ENCODE measurements at places on chromosomes 6 and 20.

GRCh38 chr6:68754681-68755213, 119.7 kb downstream of the ADGRB3 start:
- H3K4me3 ChIP-seq: no peak overlapping the region
- no peak overlapping the region for H3K27ac ChIP-seq
- H3K4me1 ChIP-seq: no peaks in the 10 kb centered on the region
- no peak for DNase-seq
- no peaks in the 10 kb centered on the region for H3K27me3 ChIP-seq

GRCh38 chr6:169045486-169045885, 208.2 kb downstream of the THBS2 start:
- no peak overlapping the region for H3K27ac ChIP-seq
- no peak for DNase-seq
- H3K4me1 ChIP-seq: no peaks in the 10 kb centered on the region
- no peak overlapping the region for H3K4me3 ChIP-seq
- no peaks in the 10 kb centered on the region for H3K27me3 ChIP-seq
- H3K36me3 ChIP-seq: no peaks in the 10 kb centered on the region

- H3K27ac ChIP-seq: no peak overlapping the region
- peak; percentile 61 for DNase-seq
- peaks cover 38% of the 10 kb centered on the region for H3K4me1 ChIP-seq
These were observed 24.9 kb upstream of the IER3 start for GRCh38 chr6:30769088-30769852.

GRCh38 chr20:19620446-19620845, 137.6 kb upstream of the RIN2 start:
- no peak overlapping the region for H3K27ac ChIP-seq
- H3K4me1 ChIP-seq: no peaks in the 10 kb centered on the region
- H3K27me3 ChIP-seq: no peaks in the 10 kb centered on the region

DNA sequence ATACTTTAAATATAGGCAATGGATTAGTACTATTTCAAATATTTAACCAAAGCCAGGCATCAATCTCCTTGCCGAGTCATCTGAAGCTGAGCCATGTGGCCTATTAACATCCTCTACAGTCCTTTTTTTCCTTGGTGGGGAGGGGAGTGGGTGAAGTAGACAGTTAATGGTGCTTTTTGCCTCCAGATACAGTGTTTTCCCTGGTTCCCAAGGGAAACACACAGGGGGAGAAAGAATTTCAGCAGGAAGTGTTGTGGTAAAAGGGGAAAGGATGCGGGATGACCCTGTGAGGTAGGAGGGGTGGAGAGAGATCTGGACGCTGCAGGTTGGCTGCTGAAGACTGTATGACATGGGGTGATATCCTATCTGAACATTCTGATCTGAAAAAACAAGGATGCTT, 9.6 kb downstream of the CLDN20 start:
- H3K4me1 ChIP-seq: no peaks in the 10 kb centered on the region
- DNase-seq: no peak
- H3K36me3 ChIP-seq: peaks cover 2% of the 10 kb centered on the region
- no peak overlapping the region for H3K4me3 ChIP-seq
- no peak overlapping the region for H3K27ac ChIP-seq

GRCh38 chr20:49483018-49483695, 689 bp upstream of the KCNB1 start:
- no peak overlapping the region for H3K27ac ChIP-seq
- DNase-seq: no peak
- H3K4me3 ChIP-seq: no peak overlapping the region
- H3K4me1 ChIP-seq: peaks cover 7% of the 10 kb centered on the region
- H3K36me3 ChIP-seq: no peaks in the 10 kb centered on the region

DNA sequence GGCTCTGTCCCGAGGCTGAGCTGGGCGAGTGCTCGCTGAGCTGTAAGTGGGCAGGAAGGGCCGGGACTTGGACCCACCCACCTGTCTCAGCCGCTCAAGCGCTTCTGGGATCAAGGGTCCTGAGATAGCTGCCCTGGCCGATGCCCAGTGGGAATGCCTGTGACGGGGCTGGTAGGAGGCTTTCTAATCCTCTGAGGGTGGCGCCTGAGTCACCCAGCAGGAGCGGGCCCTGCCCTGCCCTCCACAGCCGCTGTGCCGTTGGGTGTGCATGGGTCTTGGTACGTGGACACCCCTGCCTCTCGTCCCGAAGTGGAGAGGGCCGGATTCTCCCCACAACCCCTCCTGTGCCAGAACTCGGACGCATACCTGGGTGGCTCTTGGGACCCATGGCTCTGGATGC, 43.1 kb upstream of the GATA5 start:
- DNase-seq: no peak
- no peaks in the 10 kb centered on the region for H3K36me3 ChIP-seq
- H3K4me3 ChIP-seq: no peak overlapping the region
- no peaks in the 10 kb centered on the region for H3K4me1 ChIP-seq

DNA sequence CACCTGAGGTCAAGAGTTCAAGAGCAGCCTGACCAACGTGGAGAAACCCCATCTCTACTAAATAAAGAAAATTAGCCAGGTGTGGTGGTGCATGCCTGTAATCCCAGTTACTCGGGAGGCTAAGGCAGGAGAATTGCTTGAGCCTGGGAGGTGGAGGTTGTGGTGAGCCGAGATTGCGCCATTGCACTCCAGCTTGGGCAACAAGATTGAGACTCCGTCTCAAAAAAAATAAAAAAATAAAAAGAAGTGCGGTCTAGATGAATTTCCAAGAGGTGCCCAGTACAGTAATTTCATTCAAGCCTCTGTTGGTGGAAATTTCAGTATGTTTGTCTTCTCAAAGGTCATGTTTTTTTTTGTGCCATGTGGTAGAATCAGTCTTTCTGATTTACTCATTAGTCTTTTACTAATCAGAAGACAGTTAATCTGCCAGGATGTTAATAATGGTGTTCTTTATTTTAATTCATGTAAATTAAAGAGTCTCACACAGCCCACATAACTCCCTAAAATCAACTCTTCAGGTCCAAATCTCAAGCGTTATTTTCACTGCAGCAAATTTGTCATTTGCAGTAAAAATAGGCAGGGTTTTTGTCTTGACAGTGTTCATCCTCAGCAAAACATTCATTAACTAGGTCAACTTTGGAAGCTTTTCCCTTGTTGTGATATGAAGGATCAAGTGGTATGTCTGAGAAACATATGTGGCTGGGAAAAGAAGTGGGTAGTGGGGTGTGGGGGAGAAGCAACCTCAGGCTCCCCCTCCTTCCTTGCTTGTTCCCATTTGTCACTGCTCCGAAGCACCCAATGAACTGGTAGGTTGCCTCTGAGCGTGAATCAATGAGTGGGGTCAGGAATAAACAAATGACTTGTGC, 13.3 kb downstream of the TP53INP2 start:
- H3K27ac ChIP-seq: no peak overlapping the region
- H3K36me3 ChIP-seq: no peaks in the 10 kb centered on the region
- DNase-seq: no peak

DNA sequence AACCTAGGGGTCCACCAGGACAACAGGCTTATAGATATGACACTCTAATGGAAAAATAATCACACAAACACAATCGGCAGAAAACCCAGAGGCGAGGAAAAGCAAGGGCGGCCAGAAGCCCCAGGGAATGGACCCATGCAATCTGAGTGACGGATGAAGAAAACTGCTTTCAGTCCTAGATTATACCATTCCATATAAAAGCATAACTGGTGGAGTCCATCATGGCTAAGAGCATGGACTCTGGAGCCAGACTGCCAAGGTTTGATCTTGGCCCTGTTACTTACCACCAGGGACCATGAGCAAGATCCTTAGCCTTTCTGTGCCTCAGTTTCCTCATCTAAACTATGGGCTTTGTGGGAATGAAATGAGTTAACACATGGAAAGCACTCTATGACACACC, 3.7 kb downstream of the SLC22A16 start:
- no peaks in the 10 kb centered on the region for H3K4me1 ChIP-seq
- DNase-seq: no peak
- no peaks in the 10 kb centered on the region for H3K36me3 ChIP-seq
- no peak overlapping the region for H3K4me3 ChIP-seq
- no peak overlapping the region for H3K27ac ChIP-seq

GRCh38 chr6:139690007-139690406, 315.6 kb upstream of the CITED2 start:
- no peaks in the 10 kb centered on the region for H3K27me3 ChIP-seq
- no peak for DNase-seq
- no peaks in the 10 kb centered on the region for H3K4me1 ChIP-seq
- no peak overlapping the region for H3K4me3 ChIP-seq

GRCh38 chr6:37134396-37135191, 35.4 kb upstream of the PIM1 start:
- no peaks in the 10 kb centered on the region for H3K4me1 ChIP-seq
- H3K4me3 ChIP-seq: no peak overlapping the region
- no peaks in the 10 kb centered on the region for H3K27me3 ChIP-seq
- no peak overlapping the region for H3K27ac ChIP-seq
- no peak for DNase-seq

DNA sequence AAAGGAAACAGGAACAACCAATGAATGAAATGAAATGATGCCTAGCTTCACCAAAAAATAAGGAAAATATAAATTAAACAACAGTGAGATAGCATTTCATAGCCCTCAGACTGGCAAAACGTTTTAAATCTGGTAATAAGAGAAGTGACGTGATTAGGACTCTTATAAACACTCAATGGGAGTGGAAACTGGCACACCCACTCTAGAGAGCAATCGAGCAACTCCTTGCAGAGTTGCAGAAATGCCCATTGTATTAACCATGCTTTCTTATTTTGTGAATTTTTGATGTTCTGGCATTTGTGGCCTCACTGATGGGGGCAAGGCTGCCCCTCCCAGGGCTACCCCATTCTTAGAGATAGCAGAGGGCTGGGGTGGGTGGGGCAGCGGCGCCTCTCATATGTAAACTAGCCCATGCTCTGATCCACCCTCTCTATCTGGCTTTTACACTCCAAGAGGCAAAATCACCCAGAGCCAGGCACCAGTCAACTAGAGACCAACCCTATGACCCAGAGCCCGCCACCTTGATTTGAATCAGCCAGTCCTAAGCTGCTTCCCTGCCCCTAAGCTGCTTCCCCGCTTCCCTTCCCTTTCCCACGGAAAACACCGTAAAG, 6.4 kb upstream of the PNPLA1 start:
- no peaks in the 10 kb centered on the region for H3K4me1 ChIP-seq
- H3K27me3 ChIP-seq: no peaks in the 10 kb centered on the region
- DNase-seq: no peak
- H3K4me3 ChIP-seq: no peak overlapping the region
- H3K36me3 ChIP-seq: no peaks in the 10 kb centered on the region
- no peak overlapping the region for H3K27ac ChIP-seq

- H3K36me3 ChIP-seq: no peaks in the 10 kb centered on the region
- no peaks in the 10 kb centered on the region for H3K27me3 ChIP-seq
- no peaks in the 10 kb centered on the region for H3K4me1 ChIP-seq
- H3K4me3 ChIP-seq: no peak overlapping the region
- DNase-seq: no peak
These were observed 359.0 kb downstream of the ZFAND3 start for GRCh38 chr6:38178584-38178886.

- H3K36me3 ChIP-seq: peaks cover 3% of the 10 kb centered on the region
- H3K27ac ChIP-seq: no peak overlapping the region
- H3K4me1 ChIP-seq: peaks cover 49% of the 10 kb centered on the region
- no peaks in the 10 kb centered on the region for H3K27me3 ChIP-seq
- DNase-seq: no peak
- no peak overlapping the region for H3K4me3 ChIP-seq
These were observed 87.5 kb downstream of the TRERF1 start for GRCh38 chr6:42363926-42364849.

- no peaks in the 10 kb centered on the region for H3K4me1 ChIP-seq
- DNase-seq: no peak
- H3K27me3 ChIP-seq: no peaks in the 10 kb centered on the region
- H3K36me3 ChIP-seq: no peaks in the 10 kb centered on the region
- no peak overlapping the region for H3K4me3 ChIP-seq
These were observed 175.7 kb downstream of the DLL1 start for GRCh38 chr6:170114956-170115855.

DNA sequence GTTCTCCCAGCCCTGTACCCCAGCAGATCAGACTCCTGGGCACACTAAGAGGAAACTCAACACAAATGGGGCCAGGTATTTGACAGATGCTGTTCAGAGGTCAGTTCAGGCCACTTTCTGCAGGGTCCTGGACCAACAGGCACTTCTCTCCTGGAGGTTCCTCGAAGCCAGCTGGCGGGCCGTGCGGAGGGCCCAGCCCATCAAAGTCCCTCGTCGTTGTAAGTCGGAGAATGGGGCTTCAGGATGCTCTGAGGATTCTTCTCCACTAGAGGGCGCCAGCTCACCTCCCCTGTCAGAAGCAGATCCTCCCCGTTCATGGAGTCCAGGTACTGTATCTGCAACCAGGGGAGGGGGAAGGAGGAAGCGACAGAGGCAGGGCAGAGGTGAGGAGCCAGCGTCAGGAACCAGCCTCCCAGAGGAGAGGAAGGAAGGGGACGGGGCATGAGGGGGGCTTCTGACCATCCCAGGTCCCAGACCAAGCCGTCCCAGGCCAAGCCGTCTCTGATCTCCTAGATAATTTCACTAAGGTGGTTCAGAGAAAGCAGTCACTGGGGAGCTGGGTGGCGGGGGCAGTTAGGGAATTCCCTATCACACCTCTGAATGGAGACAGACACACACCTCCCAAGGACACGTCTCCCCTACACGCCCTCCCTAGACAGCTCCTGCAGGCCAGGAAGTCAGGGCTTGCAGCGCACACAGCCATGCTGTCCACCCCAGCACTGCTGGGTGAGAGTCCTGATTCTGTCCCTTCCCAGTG, 11.7 kb upstream of the FAM83C start:
- no peaks in the 10 kb centered on the region for H3K4me1 ChIP-seq
- H3K27me3 ChIP-seq: no peaks in the 10 kb centered on the region
- H3K27ac ChIP-seq: no peak overlapping the region
- peak; percentile 81 for DNase-seq

DNA sequence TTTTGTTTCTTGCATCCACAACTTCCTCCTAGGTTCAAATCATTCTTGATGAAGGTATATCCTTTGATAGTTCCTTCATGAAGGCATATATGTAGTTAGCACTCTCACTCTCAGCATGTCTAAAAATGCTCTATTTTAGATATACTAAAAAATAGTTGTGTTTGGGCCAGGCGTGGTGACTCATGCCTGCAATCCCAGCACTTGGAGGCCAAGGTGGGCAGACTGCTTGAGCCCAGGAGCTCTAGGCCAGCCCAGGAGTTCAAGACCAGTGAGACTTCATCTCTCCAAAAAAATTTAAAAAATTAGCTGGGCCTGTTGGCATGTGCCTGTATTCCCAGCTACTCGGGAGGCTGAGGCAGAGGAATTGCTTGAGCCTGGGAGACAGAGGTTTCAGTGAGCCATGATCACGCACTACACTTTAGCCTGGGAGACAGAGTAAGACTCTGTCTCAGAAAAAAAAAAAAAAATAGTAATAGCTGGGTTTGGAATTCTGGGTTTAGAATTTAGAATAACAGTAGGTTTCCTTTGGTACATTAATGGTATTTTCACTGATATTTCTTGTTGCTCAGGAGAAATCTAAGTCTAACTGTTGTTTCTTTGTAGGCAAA, 7.0 kb downstream of the SERAC1 start:
- H3K36me3 ChIP-seq: no peaks in the 10 kb centered on the region
- no peak overlapping the region for H3K27ac ChIP-seq
- no peaks in the 10 kb centered on the region for H3K4me1 ChIP-seq
- H3K27me3 ChIP-seq: no peaks in the 10 kb centered on the region
- DNase-seq: no peak

GRCh38 chr20:4887586-4887985, 113.7 kb downstream of the SLC23A2 start:
- no peaks in the 10 kb centered on the region for H3K27me3 ChIP-seq
- no peaks in the 10 kb centered on the region for H3K36me3 ChIP-seq
- H3K27ac ChIP-seq: no peak overlapping the region
